B cell (primary cell): ENCODE measurements at places on chromosomes 4 and X. TPM values are rescaled to one million over a fixed set of nuclear protein-coding genes. Genes with fewer than 3 reads are reported as not detected.

DNA sequence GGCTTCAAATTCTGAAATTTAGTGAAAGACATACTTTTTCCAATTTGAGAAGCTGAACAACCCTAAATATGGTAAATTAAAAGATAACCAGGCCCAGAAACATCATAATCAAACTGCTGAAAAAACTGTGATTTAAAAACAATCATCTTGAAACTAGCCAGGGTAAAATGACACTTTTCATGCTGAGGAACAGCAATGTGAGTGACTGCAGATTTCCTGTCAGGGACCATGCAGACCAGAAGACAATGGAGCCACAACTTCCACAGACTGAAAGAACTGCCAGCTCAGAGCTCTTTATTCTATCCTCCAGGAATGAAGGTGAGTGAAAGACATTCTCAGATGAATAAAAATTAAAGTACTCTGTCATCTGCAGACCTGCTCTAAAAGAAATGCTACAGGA, 73.3 kb downstream of the NAT8L start:
- no peaks in the 10 kb centered on the region for H3K27me3 ChIP-seq
- no peaks in the 10 kb centered on the region for H3K36me3 ChIP-seq
- no peak overlapping the region for H3K27ac ChIP-seq
- DNase-seq, result no peak
- no peaks in the 10 kb centered on the region for H3K4me1 ChIP-seq

The GAGE12J gene
- not detected in 2 replicates for total RNA-seq

DNA sequence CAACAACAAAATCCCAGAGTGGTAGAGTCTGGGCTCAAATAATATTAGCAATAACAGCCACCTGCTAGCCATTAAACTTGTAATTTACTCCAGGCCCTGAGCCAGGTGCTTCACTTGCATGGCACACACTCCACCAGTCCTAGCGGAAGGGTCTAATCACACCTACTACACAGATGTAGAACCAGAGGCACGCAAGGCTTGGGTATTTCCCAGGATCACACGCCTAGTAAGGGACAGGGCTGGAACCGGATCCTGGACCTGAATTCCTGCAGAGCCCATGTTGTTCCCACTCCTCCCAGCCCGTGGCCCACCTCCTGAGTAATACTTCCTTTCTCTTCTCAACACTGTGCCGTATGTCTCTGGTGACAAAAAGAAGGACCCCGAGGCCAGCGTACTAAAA, 5.7 kb downstream of the MAGEA1 start:
- no peaks in the 10 kb centered on the region for H3K27me3 ChIP-seq
- H3K4me1 ChIP-seq, result no peaks in the 10 kb centered on the region
- H3K4me3 ChIP-seq, result no peak overlapping the region

DNA sequence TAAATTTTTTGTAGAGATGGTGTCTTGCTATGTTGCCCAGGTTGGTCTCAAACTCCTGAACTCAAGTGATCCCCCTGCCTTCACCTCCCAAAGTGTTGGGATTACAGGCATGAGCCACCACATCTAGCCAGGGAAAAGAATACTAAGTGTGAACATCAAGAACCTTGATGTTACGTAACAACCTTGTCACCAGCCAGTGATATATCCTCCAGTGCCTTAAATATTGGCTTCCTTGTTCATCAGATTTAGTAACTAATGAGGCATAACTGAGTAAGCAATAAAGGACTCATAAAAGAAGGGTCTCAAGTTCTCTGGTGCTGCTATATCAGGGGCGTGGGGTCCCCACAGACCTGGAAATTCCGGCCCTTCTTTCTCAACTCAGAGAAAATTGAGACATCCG, 60.5 kb upstream of the ENPEP start:
- no peaks in the 10 kb centered on the region for H3K4me1 ChIP-seq
- H3K27ac ChIP-seq, result no peak overlapping the region
- no peaks in the 10 kb centered on the region for H3K36me3 ChIP-seq
- no peak overlapping the region for H3K4me3 ChIP-seq

- H3K4me1 ChIP-seq, result no peaks in the 10 kb centered on the region
- H3K4me3 ChIP-seq, result no peak overlapping the region
- DNase-seq, result no peak
- H3K27me3 ChIP-seq, result no peaks in the 10 kb centered on the region
- no peaks in the 10 kb centered on the region for H3K36me3 ChIP-seq
These were observed 515.4 kb upstream of the ATOH1 start for GRCh38 chr4:93313197-93313596.

- H3K4me3 ChIP-seq, result no peak overlapping the region
- DNase-seq, result no peak
- no peaks in the 10 kb centered on the region for H3K36me3 ChIP-seq
- no peaks in the 10 kb centered on the region for H3K27me3 ChIP-seq
- peaks cover 31% of the 10 kb centered on the region for H3K4me1 ChIP-seq
These were observed 20.2 kb upstream of the RHOH start for GRCh38 chr4:40176602-40177001.

- no peak for DNase-seq
- no peaks in the 10 kb centered on the region for H3K4me1 ChIP-seq
- H3K4me3 ChIP-seq, result no peak overlapping the region
- H3K27ac ChIP-seq, result no peak overlapping the region
- no peaks in the 10 kb centered on the region for H3K27me3 ChIP-seq
These were observed 456.3 kb downstream of the PDGFC start for GRCh38 chr4:156515295-156515694.

DNA sequence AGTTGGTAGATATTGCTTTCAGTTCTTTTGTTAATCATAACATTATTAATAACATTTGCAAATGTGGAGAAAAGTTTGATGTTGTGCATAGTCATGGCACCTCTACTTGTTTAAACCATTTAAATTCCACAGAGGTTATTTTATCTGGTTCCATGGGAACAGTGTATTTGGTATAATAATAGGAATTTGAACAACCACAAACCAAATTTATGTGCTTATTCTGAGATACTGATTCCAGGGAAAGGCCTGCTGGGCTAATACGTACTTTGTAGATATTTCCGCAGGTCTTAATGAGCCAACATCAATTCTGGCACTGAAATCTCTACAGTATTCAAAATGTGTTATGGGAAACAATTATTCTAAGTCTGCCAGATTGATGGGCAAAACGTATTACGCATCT, 319.0 kb downstream of the DKK2 start:
- H3K4me3 ChIP-seq, result no peak overlapping the region
- no peaks in the 10 kb centered on the region for H3K4me1 ChIP-seq
- no peak for DNase-seq
- no peaks in the 10 kb centered on the region for H3K27me3 ChIP-seq

- H3K27me3 ChIP-seq, result no peaks in the 10 kb centered on the region
- H3K36me3 ChIP-seq, result no peaks in the 10 kb centered on the region
- H3K4me3 ChIP-seq, result no peak overlapping the region
- H3K4me1 ChIP-seq, result no peaks in the 10 kb centered on the region
These were observed 82.8 kb downstream of the PPP4R3C start for GRCh38 chrX:27380163-27380845.

The BOD1L1 gene
- total RNA-seq, result 107 and 109 TPM in 2 replicates

- H3K27me3 ChIP-seq, result no peaks in the 10 kb centered on the region
- no peak for DNase-seq
- no peak overlapping the region for H3K27ac ChIP-seq
These were observed 169.4 kb upstream of the NAP1L5 start for GRCh38 chr4:88866862-88867550.
